ENCODE measurements at places on chromosomes 12 and 14.
A peak's percentile ranks its signal among the peaks of the same experiment; 100 is the strongest.

DNA sequence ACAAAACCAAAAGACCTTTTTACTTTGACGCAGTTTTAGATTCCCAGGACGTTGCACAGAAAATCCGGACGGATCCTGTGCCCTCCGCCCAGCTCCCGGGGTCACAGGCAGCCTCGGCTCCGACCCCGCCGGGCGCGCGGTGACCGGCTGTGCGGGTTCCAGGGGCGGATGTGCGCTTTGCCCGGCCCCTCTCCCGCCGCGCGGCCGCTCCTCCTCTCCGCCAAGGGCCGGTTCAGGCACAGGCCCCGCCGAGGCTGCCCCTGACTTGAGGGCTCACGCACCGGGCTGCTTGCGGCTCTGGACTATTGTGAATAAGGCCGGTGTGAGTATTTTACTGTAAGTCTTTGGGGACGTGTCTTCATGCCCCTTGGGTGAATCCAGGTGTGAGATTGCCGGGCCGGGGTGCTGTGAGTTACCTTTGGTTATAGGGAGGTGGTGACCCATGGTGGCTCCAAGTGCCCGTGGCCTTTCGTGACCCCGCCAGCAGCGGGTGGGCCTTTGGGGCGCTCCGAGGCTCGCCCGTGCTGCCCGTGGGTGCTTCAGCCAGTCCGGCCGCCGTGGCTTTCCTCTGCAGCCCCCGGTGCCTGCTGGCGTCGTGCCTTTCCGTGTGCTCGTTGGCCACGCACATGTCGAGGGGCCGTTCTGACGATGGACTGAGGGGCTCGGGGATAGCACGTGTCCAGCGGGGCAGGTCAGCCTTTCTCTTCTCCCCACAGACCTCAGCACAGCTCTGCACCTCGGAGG, 45.9 kb downstream of the NOC4L start:
- no peak for DNase-seq

DNA sequence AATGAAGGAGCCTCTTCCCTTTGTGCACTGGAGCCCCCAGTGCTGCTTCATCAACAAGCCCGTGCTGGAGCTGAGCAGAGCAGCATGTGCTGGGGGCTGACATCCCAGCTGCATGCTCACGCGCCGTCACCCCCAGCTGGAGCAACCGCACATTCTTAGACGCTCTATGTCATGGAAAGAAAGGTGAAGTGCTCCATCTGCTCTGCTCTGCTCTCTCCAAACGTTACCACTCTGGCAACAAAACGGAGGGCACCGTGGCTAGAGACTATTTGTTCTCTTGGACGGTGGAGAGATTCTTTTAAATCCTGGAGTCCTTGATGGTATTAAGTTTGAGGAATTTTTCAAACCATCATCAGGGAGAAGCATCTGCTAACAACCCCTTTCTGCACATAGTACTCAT, 208.4 kb downstream of the C12orf75 start:
- DNase-seq: no peak

DNA sequence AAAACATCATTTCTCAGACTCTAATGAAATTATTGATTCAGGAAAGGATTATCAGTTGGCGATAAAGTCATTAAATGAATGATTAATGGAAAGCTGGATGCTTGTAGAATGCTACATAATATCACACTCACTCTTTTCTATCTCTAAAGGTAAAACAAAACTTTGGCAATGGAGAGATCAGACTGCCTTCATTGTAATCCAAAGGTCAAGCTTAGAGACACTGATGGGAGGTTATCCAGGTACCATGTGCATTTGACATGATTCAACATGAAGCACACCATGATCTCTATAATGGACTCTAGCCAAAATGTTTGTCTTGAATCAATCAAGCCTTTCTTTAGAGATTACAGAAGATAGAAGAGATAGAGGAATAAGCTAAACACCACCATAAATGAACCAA, 110.1 kb upstream of the USP44 start:
- DNase-seq: no peak

DNA sequence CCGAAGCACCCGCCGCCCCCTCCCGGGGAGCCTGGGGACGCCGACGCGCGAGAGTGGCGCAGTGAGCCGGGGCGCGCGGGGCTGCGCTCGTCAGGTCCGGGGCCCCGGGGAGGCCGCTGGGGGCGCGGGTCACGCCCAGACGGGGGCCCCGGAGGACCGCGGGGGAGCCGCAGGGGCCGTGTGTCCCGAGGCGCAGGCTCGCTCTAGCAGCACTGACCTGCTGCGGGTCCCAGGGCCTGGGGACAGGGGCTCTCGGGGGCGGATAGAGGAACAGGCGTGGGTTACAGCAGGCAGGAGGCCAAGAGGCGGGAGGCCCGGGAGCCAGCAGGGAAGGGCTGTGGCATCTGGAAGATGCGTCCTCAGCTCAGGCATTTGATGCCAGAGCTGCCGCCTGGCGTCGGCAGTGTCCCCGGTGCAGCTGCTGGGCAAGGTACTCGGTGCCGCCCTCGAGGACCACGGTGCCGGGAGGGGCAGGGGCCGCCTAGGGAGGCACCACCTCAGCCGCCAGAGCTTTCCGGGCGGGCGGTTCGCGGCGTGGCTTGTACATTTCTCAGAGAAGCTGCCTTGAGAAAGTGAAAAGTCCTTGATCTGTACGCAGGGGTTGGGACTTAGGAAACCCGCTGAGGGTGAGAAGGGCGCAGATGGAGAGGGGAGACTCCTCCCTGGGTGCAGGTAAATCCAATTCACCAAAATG, 1.2 kb downstream of the WNT5B start:
- DNase-seq: no peak

DNA sequence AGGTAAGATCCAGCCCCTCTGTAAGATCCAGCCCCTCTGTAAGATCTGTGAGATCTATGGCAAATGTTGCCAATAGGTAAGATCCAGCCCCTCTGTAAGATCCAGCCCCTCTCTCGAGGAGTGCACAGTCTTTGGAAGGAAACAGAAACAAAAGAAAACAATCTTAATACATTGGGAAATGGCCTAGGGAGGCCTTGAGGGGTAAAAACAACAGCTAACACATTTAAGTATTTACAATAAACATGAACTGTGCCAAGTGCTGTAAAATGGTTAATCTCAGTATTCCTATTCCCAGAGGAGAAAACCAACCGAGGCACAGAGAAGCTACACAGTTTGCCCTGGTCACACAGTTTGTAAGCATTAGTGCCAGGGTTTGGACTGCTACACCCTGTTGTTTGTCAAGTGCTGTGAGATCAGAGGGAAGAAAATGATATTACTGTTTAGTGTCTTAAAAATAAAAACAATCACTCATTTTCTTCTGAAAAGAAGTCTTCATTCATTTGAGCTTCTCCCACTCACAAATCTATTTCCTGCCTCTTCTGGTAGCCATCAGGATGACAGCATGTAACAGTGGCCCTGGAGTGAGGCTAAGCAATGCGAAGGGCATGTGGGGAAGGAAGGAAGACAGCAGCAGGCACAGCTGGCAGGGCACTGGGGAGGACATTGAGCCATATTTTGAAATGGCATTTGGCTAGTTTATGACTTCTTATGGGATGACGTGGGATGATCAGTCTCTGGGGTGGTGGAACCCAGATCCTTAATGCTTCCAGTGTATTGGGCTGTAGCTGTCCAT, 118.7 kb upstream of the PTPRQ start:
- DNase-seq: no peak

GRCh38 chr14:23354990-23355389, 2.3 kb upstream of the SLC22A17 start:
- no peak for DNase-seq

GRCh38 chr12:121614872-121615467, 11.4 kb upstream of the ORAI1 start:
- DNase-seq: no peak

DNA sequence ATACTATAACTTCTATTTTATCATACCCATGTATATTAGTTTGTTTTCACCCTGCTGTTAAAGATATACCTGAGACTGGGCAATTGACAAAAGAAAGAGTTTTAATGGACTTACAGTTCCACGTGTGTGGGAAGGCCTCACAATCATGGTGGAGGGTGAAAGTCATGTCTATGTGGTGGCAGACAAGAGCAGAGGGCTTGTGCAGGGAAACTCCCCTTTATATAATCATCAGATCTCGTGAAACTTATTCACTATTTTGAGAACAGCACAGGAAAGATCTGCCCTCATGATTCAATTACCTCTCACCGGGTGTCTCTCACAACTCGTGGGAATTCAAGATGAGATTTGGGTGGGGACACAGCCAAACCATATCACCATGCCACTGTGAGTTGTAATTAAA, 135.8 kb downstream of the SYNE2 start:
- no peak for DNase-seq

GRCh38 chr12:113582521-113583218, 111.0 kb upstream of the LHX5 start:
- DNase-seq: peak; percentile 91

DNA sequence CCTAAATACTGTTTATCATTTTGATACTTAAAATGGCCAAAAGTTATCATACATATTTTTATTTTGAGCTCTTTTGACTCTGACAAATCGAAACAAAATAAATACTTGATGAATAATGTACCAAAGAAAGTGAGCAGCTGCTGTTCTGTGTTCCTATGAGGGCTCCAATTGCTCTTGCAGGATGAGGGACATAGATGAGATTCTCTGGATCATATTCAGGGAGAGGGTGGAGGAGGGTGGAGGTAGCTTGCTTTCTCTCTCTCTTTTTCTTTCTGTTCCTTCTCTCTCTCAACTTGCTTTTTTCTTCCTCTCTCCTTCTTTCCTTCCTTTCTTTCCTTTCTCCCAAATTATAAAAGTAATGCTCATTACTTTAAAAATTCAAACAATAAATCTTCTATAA, 8.9 kb upstream of the MYH7 start:
- no peak for DNase-seq

DNA sequence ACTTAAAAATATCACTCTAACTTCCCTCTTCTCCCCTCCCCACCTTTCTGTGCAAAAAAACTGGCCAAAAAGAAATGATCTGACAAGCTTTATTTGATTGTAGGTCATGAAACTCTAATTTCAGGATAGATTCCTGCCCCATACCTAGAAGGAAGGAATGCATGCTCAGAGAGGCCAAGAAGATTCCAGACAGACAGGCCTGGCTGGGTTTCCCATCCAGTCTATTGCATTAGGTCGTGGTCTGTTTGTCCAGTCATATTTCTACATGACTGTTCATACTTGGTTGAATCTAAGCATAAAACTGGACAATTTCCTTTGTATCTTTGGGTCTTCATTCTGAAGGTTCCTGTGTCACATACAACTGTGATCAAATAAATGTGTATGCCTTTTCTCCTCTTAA, 20.0 kb upstream of the SLC15A5 start:
- DNase-seq: no peak

GRCh38 chr12:29337325-29337724, 43.6 kb downstream of the ERGIC2 start:
- no peak for DNase-seq

DNA sequence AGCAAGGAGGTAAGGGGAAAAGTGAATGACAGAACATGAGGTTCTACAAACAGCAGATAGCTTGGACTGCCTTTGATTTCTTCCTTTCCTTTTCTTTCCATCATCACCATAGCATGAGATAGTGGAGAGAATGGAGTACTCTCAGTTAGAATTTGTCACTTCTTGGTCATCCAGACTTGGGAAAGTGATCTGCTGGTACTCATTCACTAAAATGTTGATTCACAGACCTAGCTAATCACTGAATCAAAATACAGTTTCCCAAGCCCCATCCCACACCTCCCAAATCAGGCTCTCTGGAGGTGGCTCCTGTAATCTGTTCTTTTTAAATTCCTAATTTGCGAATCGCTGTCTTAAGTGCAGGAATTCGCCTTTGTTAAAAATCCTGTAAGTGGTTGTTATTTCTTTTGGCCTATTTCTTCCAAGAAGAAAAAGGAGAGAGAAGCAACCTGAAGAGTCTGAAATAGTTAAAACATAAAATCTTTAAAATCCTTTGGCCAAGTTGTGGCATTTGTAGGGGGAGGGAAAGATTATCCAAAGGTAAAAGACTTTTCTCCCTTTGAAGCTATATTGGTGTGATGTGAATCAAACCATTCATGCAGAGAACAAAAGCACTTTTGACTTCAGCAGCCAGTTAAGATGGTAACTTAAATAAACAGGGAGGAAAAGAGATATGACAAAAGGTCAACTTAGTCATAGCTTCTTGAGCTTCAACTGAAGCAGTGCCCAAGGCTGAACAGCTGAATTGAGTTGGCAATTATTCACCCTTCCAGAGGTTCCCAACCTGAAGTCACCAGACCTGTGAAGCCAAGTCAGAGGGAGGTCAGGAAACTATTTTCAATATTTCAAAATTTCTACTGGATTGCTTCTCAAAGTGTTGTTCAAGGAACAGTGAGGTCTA, 255.1 kb upstream of the KRR1 start:
- DNase-seq: no peak

DNA sequence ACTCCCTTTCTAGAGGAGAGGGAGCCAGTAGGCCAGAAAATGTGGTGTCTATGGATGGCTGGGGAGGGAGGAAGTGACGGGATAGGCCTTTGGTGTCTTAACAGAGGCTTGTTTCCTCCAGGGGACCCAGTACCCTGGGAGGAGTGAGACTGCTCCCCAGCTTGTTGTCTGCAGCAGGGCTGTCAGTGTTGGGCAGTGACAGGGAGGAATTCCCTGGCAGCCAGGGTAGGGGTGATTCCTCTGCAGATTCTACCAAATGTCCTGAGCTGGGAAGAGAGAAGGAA, 64.0 kb downstream of the GALNT16 start:
- DNase-seq: no peak

DNA sequence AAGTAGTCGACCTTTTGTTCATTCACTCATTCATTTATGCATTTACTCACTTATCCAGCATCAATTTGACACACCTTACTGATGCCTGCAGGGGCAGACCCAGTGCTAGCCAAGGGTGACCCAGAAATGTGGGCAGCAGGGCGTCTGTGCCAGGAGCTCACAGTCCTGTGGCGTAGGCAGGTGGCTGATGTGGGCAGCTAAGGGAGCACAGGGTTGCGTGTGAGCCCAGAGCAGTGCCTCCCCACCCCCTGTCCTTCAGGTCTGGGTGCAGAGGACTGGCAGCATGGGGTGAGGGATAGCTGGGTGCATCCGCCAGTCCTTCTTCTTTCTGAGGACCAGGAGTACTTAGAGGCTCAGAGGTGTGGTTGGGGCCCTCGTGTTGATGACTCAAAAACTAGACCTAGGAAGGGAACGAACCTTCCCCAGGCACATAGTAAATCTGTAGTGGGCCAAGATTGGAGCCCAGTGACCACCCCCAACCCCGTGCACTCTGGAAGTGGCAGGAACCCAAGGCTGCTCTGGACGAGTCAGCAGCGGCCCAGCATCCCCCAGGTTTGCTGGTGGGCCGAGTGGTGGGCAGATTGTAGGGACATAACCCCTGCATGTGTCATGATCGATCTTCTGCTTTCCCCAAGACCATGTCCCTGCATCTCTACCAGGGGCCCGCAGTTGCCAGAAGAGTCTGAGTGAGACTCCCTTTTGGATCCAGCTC, 63.9 kb downstream of the BEGAIN start:
- DNase-seq: no peak

GRCh38 chr12:109638735-109639134, 65.1 kb downstream of the MVK start:
- no peak for DNase-seq

GRCh38 chr12:115870510-115870909, 407.0 kb downstream of the MED13L start:
- no peak for DNase-seq

DNA sequence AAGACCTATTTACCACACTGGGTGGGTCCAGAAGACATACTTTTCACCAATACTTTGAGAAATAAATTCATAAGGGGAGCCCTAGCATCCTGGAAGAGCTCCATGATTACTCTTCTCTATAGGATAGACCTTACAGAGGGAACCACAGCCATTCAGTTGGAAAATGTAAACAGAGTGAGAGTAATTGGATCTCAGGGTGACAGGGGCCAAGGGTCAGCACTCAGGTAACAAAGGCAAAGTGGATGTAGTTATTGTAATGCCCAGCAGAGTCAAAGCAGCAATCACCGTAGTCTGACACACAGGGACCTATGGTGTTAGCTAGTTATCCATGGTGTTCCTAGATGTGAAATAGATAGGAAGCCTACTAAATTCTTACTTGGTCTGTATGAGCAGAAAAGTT, 10.8 kb upstream of the GTF2A1 start:
- DNase-seq: no peak

Data from K562 (cell line).